Left cardiac atrium (tissue), 4 donors: ENCODE measurements at places on chromosomes 12 and 14. TPM values are rescaled to one million over a fixed set of nuclear protein-coding genes. Genes with fewer than 3 reads are reported as not detected.

The OLR1 gene
- 0.60 TPM for total RNA-seq

The PLA2G1B gene
- not detected for total RNA-seq

DNA sequence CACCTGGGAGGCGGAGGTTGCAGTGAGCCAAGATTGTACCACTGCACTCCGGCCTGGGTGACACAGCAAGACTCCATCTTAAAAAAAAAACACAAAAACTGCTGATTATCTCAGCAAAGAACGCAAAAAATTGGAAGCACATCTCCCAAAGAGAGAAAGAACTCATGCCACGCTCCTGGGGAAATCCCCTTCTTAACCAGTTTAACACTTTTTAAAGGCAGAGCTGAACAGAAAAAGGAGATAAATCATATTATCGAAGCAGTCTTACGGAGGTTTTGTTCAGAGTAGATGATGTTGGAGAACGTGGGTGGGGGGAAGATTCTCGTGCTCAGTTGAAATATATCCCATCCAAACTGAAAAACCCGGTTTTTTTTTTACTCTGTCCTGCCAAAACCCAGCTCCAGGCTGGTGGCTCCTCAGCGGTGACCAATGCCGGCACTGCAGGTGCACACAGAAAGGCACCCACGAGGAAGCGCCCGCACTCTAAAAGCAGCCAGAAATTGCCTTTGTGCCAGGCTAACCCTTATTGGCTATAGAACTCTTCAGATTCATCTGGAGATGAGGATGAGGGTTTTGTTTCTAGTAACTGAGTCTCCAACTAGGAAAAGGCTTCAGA is 100.2 kb upstream of the PARP11 start:
- DNase-seq = no peak

The SERPINA10 gene
- not detected for total RNA-seq

- no peak for DNase-seq
Measured at GRCh38 chr12:125549836-125550235, 484.6 kb downstream of the AACS start.

The PRR4 gene
- 2.0 TPM for total RNA-seq

- DNase-seq = no peak
Measured at GRCh38 chr14:77910506-77910905, 110.6 kb downstream of the ADCK1 start.

The ZNF605 gene
- 14.0 TPM for total RNA-seq

DNA sequence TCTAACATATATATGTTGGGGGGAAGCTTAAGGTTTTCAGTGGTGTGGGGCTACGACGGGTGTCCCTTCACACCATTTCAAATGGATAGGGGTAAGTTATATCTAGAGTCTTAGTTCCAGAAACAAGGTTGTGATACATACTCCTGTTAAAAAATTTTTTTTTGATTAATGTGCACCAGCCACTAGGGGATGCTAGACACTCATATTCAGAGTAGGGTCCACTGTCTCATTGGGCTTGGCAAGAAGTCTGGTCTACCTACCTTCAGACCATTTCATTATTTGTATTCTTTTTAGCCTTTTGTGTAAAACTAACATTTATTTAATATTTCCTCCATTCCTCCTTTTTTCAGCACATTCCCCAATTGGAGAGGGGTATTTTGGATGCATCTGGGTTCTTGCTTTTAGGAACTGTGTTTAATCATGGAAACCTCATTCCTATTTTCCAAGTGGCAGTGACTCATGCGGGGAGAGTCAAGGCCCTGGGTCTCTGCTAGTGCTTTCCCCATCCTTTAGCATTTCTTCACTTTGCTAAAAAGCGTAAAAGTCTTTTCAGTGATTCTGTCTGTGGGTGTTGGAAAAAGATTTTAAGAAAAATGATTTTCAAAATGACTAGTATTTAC is 33.4 kb downstream of the ANO4 start:
- no peak for DNase-seq

- DNase-seq = no peak
Measured at GRCh38 chr12:46494424-46494823, 121.9 kb upstream of the SLC38A2 start.

GRCh38 chr12:28966046-28966780 is 182.9 kb upstream of the FAR2 start:
- peak; percentile 72 for DNase-seq

The C12orf60 gene
- 0.94 TPM for total RNA-seq

- no peak for DNase-seq
Measured at GRCh38 chr14:24426912-24427536, 2.4 kb downstream of the CBLN3 start.

- peak; percentile 28 for DNase-seq
Measured at GRCh38 chr12:27968972-27969623, 3.4 kb downstream of the PTHLH start.

The EFS gene
- 5.8 TPM for total RNA-seq

The ZFYVE21 gene
- total RNA-seq = 47.0 TPM

The ABCB9 gene
- total RNA-seq = 5.8 TPM

The CNTN1 gene
- total RNA-seq = 0.68 TPM

DNA sequence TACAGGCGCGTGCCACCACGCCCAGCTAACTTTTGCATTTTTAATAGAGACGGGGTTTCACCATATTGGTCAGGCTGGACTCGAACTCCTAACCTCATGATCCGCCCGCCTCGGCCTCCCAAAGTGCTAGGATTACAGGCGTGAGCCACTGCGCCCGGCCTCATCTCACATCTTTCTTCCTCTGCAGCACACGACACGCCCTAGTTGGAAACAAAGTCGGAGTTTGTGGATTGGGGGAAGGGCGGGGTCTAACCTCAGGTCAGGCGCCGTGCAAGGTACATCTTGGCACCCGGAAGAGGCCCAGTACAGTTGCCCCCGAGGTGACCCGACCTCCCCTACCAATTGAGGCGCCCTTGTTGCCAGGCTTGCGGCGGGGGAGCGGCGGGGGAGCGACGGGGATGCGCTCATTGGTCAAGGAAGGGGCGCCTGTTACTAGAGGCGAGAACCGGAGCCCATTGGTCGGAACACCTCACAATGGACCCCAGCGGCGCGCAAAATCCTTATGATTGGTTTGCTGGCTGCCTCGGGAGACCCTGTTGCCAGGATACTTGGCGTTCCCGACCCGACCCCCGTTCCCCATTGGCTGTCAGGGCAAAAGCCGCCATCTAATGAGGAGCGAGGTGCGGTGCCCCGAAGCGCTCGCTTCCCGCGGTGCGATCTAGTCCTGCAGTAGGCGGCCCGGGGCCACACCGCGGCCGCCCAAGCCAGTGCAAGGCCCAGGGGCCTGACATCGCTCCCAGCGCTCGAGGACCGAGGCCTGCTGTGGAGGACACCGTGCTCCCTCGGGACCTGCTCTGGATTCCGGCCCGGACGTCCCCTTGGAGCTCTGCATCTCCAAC is at the start of gene REC8:
REC8 (plus strand) TSS at position 659 of the 839 bp plus-strand sequence. CDS start 473 bp downstream, outside the sequence.
- DNase-seq = peak; percentile 81

The RBP5 gene
- total RNA-seq = 2.1 TPM
